ENCODE measurements at places on chromosomes 3 and 15. TPM values are rescaled to one million over a fixed set of nuclear protein-coding genes. Genes with fewer than 3 reads are reported as not detected.

The C3orf85 gene
- polyA plus RNA-seq: not detected

The CCR3 gene
- polyA plus RNA-seq: 0.19 TPM

The LCTL gene
- polyA plus RNA-seq: not detected

The DCBLD2 gene
- 0.58 TPM for polyA plus RNA-seq

The CTXN2 gene
- polyA plus RNA-seq: not detected

The COL6A6 gene
- not detected for polyA plus RNA-seq

The ZCWPW2 gene
- polyA plus RNA-seq: not detected

The RASGRP1 gene
- 17.7 TPM for polyA plus RNA-seq

The VWA5B2 gene
- 0.09 TPM for polyA plus RNA-seq

The LNP1 gene
- polyA plus RNA-seq: 0.39 TPM

The RARRES1 gene
- polyA plus RNA-seq: not detected

The BCL2A1 gene
- 34.0 TPM for polyA plus RNA-seq

The SLC28A1 gene
- not detected for polyA plus RNA-seq

The GPR171 gene
- polyA plus RNA-seq: 0.75 TPM

The GPR87 gene
- not detected for polyA plus RNA-seq

The LRTM1 gene
- not detected for polyA plus RNA-seq

The ALPK3 gene
- polyA plus RNA-seq: 0.07 TPM

The DLL4 gene
- polyA plus RNA-seq: 0.10 TPM

The GOLGA6L4 gene
- polyA plus RNA-seq: 0.88 TPM

The FAM107A gene
- polyA plus RNA-seq: not detected

The CADPS gene
- 0.27 TPM for polyA plus RNA-seq

The ADCY5 gene
- not detected for polyA plus RNA-seq

The IVD gene
- 30.4 TPM for polyA plus RNA-seq

The OR5K2 gene
- not detected for polyA plus RNA-seq

The GBE1 gene
- 5.1 TPM for polyA plus RNA-seq

The GPR149 gene
- polyA plus RNA-seq: not detected

The KBTBD12 gene
- polyA plus RNA-seq: not detected

The IMPG2 gene
- polyA plus RNA-seq: 0.21 TPM

The WHAMM gene
- 44.3 TPM for polyA plus RNA-seq

The DUSP7 gene
- polyA plus RNA-seq: 2.9 TPM

All from B cell (primary cell).